ENCODE measurements at places on chromosomes 5 and 9.

DNA sequence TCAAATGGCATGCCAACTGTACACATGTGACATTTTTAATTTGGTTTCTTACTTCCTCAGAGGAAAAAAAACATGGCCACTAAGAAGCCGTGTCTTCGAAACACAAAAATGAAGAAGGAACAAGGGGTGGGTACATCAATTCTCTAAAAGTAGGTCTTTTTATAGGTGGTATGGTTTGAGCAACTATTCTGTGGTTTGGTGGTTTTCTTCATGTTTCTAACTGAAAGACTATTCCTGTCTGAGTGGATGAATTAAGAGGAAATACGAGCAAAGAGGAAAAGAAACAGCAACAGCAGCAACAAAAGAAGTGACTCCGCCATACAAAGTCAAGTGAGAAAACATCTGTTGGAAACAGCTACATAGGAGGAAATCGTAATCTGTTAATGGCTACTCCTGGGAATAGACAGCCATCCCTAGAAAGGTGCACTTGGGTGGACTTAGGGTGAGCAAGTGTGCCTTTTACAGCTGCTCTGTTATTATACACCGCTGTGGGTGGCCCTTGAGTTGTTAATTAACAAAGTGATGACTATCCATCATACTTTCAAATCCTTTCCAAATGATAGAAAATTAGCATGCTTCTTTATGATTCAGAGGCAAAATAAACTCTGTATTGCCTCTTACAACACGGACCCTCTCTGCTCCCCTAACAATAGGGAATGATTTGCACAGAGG lies 575.8 kb downstream of the TLE1 start:
- no peaks in the 10 kb centered on the region for H3K36me3 ChIP-seq
- no peak for DNase-seq
- H3K27ac ChIP-seq: no peak overlapping the region
- H3K4me3 ChIP-seq: no peak overlapping the region
- H3K4me1 ChIP-seq: peaks cover 27% of the 10 kb centered on the region
- no peaks in the 10 kb centered on the region for H3K27me3 ChIP-seq

GRCh38 chr9:133204993-133205336 lies 4.1 kb downstream of the OBP2B start:
- no peaks in the 10 kb centered on the region for H3K4me1 ChIP-seq
- no peak overlapping the region for H3K4me3 ChIP-seq
- DNase-seq: no peak

DNA sequence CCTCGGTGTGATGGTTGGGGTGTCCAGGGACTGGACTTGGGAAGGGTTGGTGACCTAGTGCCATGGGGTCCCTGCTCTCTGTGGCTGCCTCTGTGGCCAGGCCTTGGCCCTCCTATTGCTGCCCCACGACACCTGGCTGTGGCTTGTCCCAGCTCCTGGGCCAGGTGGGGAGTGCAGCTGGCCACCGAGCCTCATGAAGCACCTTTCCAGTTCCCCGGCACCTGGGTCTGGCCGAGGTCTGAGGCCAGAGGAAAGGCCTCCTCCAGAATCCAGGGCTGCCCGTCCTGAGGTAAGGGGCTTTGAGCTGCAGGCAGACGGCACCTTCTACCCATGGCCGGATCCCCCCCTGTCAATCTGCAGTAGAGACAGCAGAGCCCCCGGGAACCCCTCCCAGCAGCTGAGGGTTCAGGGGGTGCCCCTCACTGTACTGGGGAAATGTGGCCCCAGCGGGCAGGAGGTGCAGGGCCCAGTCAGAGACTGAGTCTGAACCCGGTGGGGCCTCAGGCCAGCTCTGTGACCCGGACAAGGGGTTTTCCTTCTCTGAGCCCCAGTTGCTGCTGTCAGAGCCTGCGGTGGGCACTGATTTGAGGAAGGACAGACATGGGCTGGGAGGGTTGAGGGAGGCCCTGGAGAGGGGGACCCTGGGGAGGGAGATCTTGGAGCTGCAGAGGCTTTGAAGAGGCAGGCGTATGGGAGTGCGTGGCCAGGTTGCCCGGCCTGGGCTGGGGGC lies 54.5 kb downstream of the RXRA start:
- DNase-seq: no peak
- H3K4me3 ChIP-seq: no peak overlapping the region
- no peak overlapping the region for H3K27ac ChIP-seq
- peaks cover 25% of the 10 kb centered on the region for H3K4me1 ChIP-seq
- no peaks in the 10 kb centered on the region for H3K36me3 ChIP-seq
- H3K27me3 ChIP-seq: no peaks in the 10 kb centered on the region

- H3K4me1 ChIP-seq: peaks cover 45% of the 10 kb centered on the region
- H3K27me3 ChIP-seq: no peaks in the 10 kb centered on the region
- H3K4me3 ChIP-seq: no peak overlapping the region
- no peak overlapping the region for H3K27ac ChIP-seq
- no peaks in the 10 kb centered on the region for H3K36me3 ChIP-seq
These were observed 11.3 kb upstream of the GRHPR start for GRCh38 chr9:37410969-37411785.

DNA sequence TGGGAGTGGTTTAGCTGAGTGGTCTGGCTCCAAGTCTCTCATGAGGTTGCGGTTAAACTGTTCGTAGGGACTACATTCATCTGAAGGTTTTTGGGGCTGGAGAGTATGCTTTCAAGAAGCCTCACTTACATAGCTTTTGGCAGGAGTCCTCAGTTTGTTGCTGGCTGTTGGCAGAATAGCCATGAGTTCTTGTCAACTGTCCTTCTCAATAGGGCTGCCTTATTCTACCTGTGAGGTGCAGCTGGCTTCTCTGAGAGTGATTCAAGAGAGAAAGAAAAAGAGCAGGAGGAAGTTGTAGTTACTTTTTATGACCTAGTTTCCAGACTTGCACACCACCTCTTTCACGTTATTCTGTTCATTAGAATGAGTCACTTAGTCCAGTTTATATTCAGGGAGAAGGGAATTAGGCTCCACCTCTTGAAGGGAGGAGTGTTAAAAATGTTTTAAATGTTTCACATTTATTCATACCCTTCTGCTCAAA lies 33.2 kb downstream of the YTHDC2 start:
- H3K4me3 ChIP-seq: no peak overlapping the region
- H3K27ac ChIP-seq: no peak overlapping the region
- no peaks in the 10 kb centered on the region for H3K27me3 ChIP-seq

- no peak for DNase-seq
- no peak overlapping the region for H3K4me3 ChIP-seq
- H3K4me1 ChIP-seq: no peaks in the 10 kb centered on the region
- H3K27ac ChIP-seq: no peak overlapping the region
- no peaks in the 10 kb centered on the region for H3K27me3 ChIP-seq
These were observed 384.8 kb upstream of the PCSK5 start for GRCh38 chr9:75505654-75506053.

GRCh38 chr5:73189871-73190376 lies 16.9 kb downstream of the TMEM174 start:
- no peak overlapping the region for H3K27ac ChIP-seq
- H3K27me3 ChIP-seq: no peaks in the 10 kb centered on the region
- H3K4me1 ChIP-seq: no peaks in the 10 kb centered on the region
- H3K36me3 ChIP-seq: no peaks in the 10 kb centered on the region
- H3K4me3 ChIP-seq: no peak overlapping the region

All from neural progenitor cell (in vitro differentiated cells).